GM06990 (cell line): ENCODE measurements at places on chromosomes 3 and 15.

- DNase-seq: peak; percentile 84
Observed at GRCh38 chr15:74781431-74782258, at the start of gene CSK. TSS of gene CSK (plus strand) at chr15:74782080. CDS start at chr15:74798298, 16,218 bp downstream.

GRCh38 chr15:52559022-52559421 lies 9.8 kb downstream of the ARPP19 start:
- DNase-seq: no peak

GRCh38 chr3:188941103-188941502 lies 230.7 kb upstream of the TPRG1 start:
- DNase-seq: no peak

- DNase-seq: no peak
Observed at GRCh38 chr15:75112278-75112847, 89.0 kb downstream of the PPCDC start.

- no peak for DNase-seq
Observed at GRCh38 chr3:34864011-34864410, 775.3 kb upstream of the ARPP21 start.

- no peak for DNase-seq
Observed at GRCh38 chr15:40917585-40917984, 11.6 kb upstream of the DLL4 start.

DNA sequence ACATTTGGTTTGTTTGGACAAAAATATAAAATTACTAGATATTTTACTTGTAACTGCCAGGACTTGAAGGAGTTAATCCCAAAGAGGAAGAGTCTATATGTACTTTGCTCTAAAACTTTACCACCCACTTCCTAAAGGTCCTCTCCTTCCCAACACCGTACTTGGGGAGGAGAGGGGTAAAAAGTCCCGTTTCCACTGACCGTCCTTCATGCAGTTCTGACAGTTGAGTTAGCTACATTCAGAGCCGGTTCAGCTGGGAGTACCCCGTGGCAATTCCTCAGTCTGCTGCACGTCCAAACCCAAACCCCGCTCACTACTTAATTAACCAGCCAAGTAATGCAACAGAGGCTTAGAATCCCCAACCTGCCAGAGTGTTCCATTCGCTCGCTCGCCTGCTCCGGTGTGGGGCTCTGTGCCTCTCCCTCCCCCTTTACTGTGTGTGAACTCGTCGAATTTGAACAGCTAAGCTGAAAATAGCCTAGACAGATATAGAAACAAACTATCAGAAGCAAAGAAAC lies 519.7 kb downstream of the FOXP1 start:
- no peak for DNase-seq

DNA sequence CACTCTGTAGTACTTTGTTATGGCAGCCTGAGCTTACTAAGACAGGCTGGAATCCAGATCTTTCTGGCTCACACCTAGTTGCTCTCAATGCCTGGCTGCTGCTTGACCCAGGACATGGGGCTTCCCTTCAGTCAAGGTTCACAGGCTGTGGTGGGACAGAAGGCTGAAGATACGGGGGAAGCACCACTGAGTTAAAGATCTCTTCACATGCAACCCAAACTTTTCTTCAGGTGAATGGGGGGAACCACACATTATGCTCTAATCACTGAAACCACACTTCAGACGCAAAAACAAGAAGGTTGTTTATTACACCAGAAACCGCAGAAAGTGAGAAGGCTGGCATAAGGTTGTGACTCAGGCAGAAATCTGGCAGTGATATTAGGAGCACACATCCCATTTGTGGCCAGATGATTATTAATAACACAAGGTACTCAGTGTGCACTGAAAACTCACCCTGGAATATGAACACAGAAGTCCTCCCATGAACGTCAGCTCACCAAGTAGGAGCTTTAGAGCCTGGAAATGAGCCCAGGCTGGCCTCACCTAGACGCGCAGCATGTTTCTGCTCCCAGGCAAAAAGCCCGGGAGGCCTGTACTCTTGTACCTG lies 230.5 kb upstream of the CHRNA7 start:
- DNase-seq: peak; percentile 60

DNA sequence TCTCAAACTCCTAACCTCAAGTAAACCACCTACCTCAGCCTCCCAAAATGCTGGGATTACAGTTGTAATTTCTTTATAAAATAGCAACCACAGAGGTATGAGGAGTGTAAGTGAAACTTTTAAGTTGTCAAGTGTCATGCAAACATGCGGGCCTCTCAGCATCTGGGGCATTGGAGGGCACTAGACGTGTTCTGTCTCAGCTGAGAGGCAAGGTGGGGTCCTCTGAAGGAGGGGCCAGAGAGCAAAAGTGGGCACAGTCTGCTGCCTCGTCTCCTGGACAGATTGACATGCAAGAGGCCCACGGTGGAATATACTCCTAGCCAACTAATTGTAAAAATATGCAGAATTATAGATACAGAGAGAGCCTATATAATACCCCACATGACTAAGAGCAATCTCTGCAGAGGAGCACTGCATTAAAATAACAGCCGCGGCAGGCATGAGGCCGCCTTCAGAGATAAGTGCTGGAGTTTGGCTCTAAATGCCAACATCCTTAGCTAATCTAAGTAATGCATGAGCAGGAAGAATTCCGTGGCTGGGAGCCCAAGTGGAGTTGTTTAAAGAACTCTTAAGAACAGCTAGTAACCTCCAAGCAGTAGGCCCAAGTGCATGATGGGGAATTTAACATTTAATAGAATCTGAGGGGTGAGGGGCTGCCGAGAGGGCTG lies 87.8 kb upstream of the RNU6-1 start:
- no peak for DNase-seq

DNA sequence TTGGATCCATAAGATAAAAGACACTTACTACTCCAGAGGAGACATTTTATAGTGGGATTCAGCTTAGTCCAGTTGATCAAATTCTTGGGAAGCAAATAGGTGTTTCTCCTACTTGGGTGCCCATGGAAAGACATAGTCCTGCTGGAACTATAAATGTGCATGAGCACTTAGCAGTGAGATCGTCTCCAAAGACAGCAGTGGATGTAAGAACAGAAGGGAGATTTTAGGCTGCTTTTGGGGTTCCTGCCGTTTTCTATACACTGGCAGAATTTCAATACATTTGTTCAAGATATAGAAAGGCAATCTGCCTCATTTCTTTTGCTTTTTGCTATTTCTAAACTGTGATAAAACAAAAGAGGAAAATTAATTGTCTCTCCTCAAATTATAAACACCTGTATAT lies 234.0 kb downstream of the ADAMTSL3 start:
- DNase-seq: no peak

GRCh38 chr15:77909182-77909940 lies 168.2 kb downstream of the TBC1D2B start:
- DNase-seq: no peak

DNA sequence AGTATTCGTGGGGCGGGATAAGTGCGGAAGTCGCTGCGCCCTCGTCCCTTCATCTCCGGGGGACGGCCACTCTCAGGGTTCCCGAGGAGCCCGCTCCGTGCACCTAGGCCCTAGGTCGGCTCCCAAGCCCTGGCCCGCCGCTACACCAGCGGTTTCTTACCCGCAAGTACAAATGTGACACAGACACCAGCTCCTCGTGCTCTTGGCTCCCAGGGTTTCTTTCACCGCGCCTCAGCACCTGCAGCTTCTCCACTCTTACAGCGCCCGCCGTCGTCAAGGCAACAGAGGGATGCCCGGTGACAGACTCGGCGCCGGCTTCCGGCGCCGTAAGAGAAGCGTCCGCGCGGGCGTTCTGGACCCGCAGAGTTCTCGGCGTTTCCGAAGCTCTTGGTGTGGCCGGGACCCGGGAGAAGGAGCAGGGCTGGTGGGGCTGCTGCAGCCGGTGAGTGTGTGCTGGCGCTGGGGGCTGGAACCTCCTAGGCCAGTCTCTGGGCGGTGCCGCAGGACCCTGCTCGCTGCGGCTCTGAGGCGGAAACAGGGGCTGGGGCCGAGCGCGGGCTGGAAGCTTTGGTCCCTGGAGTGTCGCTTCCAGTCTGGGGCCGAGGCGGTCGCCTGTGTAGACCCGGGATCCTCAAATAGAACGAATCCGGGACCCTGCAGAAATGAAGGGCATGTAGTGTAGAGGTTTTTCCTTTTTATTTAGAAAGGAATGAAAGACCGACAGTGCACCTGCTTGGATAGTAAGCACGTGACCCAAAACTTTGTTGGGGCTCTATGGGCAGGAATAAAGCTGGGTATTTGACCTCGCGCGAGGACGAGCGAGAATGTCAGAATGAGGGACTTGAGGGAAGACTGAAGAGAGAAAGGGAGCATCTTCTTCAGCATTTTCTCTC lies 155.4 kb upstream of the GOLGA6L4 start:
- peak; percentile 63 for DNase-seq

DNA sequence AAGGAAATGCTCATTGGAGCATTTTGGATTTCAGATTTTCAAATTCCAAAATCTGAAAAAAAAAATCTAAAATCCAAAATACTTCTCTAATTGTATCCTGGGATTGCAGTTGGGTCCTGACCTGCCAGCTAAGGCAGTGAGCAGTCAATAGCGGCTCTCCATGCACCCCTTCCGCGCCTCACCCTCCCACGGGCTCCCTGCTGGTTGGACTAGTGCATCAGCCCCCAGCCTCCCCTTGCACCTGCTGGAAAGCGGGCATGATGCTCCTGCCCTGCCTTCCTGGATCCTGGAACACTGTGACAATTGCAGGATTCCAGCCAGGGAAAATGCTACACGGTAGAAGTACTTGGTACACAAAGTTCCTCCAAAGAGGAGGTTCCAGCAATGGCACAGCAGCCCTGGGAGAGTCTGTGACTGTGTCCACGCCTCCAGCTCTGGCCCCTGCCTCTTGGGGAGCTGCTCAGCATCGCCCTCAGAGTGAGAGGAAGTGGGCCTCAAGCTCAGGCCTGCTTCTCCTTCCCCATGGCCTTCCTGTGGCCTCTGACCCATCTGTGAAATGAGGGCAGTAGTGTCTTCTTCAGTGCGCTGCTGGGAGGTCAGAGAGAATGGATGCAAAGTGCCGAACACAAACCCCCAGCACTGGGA lies 39.5 kb upstream of the CHRNB4 start:
- DNase-seq: no peak

DNA sequence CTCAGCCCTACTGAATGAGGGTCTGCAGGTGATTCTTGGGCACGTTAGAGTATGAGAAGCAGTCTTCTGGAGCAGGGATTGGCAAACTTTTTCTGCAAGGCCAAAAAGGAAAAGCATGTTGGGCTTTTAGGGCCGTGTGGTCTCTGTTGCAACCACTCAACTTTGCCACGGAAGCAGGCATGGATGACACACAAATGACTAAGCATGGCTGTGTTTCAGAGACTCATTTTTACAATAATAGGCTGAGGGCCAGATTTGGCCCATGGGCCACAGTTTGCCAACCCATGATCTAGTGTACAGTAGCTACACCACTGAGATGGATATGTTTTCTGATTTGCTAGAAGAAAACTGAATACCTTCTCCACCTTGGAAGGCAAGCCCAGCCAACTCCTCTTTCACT lies 66.1 kb upstream of the PRICKLE2 start:
- no peak for DNase-seq

DNA sequence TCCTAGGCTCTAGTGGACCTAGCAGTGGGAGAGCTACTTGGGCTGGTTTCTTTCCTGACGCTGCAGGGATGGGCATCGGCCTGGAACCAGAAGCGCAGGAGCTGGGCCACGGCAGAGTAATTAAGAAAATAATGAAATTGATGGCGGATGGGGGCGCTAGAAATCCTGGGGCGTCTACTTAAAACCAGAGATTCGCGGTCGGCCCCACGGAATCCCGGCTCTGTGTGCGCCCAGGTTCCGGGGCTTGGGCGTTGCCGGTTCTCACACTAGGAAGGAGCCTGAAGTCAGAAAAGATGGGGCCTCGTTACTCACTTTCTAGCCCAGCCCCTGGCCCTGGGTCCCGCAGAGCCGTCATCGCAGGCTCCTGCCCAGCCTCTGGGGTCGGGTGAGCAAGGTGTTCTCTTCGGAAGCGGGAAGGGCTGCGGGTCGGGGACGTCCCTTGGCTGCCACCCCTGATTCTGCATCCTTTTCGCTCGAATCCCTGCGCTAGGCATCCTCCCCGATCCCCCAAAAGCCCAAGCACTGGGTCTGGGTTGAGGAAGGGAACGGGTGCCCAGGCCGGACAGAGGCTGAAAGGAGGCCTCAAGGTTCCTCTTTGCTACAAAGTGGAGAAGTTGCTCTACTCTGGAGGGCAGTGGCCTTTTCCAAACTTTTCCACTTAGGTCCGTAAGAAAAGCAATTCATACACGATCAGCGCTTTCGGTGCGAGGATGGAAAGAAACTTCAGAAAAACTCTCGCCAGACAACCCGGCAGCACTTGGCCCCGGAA lies 6.1 kb downstream of the SOX14 start:
- no peak for DNase-seq

DNA sequence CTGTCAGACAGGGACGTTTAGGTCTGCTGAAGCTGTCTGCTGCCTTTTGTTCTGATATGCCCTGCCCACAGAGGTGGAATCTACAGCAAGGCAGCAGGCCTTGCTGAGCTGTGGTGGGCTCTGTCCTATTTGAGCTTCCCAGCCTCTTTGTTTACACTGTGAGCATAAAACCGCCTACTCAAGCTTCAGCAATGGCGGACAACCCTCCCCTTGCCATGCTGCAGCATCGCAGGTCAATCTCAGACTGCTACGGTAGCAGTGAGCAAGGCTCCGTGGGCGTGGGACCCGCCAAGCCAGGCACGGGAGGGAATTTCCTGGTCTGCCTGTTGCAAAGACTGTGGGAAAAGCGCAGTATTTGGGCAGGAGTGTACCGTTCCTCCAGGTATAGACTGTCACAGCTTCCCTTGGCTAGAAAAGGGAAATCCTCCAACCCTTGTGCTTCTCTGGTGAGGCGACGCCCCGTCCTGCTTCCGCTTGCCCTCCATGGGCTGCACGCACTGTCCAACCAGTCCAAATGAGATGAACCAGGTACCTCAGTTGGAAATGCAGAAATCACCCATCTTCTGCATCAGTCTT lies 71.4 kb downstream of the SPSB4 start:
- no peak for DNase-seq

GRCh38 chr15:73959012-73959581 lies 32.8 kb downstream of the LOXL1 start:
- DNase-seq: no peak

- DNase-seq: no peak
Observed at GRCh38 chr3:196624067-196624790, 15.3 kb upstream of the NRROS start.

DNA sequence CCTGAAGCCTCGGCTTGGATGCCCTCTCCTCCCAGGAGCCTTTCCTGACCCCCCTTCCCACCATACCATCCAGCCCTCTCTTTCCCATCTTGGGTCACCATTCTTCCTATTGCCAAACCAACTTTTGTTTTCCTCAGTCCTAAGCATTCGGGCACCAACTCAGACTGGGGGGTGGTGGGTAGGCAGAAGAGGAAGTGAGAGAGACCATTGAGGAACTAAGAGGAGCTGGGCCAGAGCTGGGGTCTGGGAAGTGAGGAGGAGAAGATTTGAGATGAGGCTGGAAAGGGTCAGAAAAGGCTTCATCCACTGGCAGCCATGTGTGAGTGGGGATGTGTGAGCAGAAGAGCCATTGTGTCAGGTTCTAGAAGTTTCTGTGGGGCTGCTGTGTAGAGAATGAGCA lies 37.7 kb downstream of the TKT start:
- DNase-seq: no peak

DNA sequence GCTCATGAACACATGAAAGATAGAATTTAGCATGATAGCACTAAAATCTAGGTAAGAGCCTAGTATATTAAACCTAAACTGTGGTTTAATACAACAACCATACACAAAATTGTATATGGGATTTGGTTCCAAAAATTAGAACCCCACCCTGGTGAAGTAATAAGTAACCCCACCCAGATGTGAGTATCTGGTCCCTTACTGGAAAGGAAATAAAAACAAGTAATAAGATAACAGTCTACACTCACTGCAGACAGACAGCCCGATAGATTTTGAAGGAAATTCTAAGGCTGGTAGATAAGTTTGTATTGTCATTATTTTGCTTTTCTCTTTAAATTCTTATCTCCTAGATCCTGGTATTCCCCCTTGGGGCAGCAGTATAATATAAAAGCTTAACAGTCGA lies 184.9 kb downstream of the ZBTB20 start:
- DNase-seq: no peak

GRCh38 chr3:123821920-123822319 lies 62.2 kb downstream of the MYLK start:
- DNase-seq: no peak
